Stimulated activated CD4-positive, alpha-beta T cell treated with anti-CD3 and anti-CD28 coated beads, Interleukin-15, amount 100 ng/mL, for 24 hours (primary cell): ENCODE measurements at places on chromosomes 2 and 18.

GRCh38 chr2:28434600-28434989 lies 41.9 kb downstream of the FOSL2 start:
- no peak for DNase-seq

GRCh38 chr2:176111846-176112374 lies 4.7 kb upstream of the HOXD10 start:
- no peak for DNase-seq

- DNase-seq = no peak
Measured at GRCh38 chr2:161995553-161996016, 78.4 kb downstream of the DPP4 start.

GRCh38 chr2:21057097-21057496 lies 13.2 kb upstream of the APOB start:
- DNase-seq = no peak

GRCh38 chr2:235334179-235334578 lies 159.7 kb upstream of the AGAP1 start:
- no peak for DNase-seq

DNA sequence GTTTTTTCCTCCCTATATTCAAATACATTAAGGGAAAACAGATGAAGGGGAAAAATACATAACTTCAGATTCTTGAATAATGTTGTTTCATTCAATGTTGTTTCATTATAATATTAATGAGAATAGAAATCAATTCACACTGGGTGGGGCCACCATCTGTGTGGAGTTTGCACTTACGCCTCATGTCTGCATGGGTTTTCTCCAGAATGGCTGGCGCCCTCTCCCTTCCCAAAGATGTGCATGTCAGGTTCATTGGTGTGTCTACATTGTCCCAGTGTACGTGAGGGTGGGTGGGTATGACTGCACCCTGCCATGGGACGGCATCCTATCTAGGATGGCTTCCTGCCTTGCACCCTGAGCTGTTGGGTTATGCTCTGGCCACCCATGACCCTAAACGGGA lies 51.7 kb downstream of the COBLL1 start:
- no peak for DNase-seq

GRCh38 chr18:50127516-50128210 lies 67.3 kb downstream of the MYO5B start:
- DNase-seq = no peak

DNA sequence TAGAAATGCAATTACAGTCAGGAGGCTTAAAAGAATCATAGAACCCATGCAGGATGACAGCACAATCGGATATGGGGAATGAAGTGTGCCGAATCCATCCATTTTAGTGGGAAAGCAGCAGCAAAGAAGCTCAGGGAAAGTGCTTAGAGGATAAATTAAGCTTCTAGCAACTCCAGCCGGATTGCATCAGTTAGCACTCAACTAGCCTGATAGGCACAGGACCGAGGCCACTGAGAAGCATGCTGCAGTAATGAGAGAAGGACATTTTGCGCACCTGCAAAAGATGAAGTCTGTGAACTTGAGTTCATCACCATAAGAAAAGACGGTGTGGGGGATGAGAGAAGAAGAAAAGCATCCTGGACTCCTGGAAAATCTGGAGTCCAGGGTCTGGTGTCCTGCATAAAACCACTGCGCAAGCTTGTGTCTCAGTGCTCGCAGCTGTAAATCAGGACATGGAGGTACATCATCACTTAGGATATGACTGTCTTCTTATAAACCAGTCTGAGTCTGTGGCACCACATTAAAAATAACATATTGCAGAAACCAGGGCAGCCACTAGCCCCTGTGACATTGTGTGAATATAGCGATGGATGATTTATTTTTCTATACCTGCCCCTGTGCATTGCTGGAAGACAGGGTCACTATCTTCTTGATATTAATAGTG lies 665.5 kb upstream of the SOX11 start:
- no peak for DNase-seq

- no peak for DNase-seq
Measured at GRCh38 chr2:9549420-9549819, 6.2 kb downstream of the ADAM17 start.

- DNase-seq = no peak
Measured at GRCh38 chr2:110717734-110718133, 14.6 kb upstream of the ACOXL start.

- DNase-seq = peak; percentile 90
Measured at GRCh38 chr2:45650851-45651414, 542 bp upstream of the PRKCE start.

- DNase-seq = no peak
Measured at GRCh38 chr18:74412116-74412880, 44.8 kb downstream of the DIPK1C start.

DNA sequence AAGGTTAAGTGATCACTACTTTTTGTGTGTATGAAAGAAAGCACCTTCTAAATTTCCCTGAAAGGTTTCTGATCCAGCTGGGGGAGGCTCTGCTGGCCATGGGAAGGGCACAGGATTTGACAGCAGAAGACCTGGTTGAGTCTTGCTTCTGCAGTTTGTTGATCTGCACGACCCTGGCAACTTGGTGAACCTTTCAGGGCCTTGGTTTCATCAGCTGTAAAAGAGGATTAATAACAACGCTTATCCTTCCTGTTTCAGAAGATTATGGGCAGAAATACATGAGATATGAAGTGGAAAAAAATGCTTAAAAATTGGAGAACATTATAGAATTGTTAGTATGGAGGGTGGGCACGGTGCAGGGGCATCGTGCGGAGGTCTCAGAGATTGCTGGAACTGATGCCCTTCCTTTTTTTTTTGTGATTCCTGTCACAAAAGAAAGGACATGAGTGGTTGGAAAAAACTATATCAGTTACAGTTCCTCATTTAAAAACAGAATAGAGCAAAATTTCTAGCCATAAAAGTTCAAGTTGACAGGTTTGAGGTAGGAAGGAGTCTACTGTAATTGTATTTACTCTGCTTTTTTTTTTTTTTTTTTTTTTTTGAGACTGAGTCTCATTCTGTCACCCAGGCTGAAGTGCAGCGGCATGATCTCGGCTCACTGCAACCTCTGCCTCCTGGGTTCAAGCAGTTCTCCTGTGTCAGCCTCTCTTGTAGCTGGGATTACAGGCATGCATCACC lies 47.4 kb downstream of the MFSD6 start:
- no peak for DNase-seq

- no peak for DNase-seq
Measured at GRCh38 chr2:54834721-54835120, 111.3 kb downstream of the EML6 start.

GRCh38 chr2:33205693-33206434 lies 259.1 kb downstream of the LTBP1 start:
- DNase-seq = no peak

- no peak for DNase-seq
Measured at GRCh38 chr2:24724111-24724775, 68.9 kb downstream of the PTRHD1 start.

GRCh38 chr18:26074246-26074645 lies 16.2 kb downstream of the SS18 start:
- DNase-seq = no peak

DNA sequence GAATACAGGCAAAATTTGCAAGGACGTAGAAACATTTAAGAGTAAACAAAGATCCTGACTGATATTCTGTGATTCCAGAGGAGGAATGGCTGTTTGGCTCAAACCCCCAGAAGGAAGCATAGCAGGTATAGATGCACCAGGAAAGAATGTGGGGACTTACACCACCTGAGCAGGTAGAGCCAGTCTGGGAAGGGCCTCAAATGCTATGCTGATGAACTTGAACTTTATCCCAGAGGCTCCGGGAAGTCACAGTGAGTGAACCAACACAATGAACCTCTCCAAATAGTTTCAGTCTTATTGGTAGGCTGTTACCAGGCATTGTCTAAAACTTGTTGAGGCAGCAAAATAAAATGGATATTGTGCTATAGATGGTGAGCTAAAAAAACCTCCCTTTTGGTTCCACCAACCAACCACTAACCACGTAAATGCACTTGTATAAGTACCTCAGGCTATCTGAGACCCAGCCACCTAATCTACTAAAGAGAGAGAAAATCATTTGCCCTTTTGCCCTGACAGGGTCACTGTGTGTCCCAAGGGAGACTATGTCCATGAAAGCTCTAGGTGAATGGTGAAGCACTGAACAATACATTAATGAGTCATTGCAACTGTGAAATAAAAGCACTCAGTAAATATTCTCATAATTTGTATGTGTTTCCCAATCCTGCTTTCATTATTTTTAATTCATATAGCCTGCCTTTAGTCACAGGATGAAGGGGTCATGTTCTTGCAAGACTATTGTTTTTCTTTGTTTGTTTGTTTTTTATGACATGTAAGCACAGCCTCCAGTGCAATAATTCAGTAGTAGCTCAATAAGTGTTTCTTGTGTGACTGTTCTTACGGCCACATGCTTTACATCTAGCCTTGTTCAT lies 911.6 kb downstream of the EPHA4 start:
- DNase-seq = no peak

GRCh38 chr2:42906557-42907411 lies 114.4 kb upstream of the HAAO start:
- DNase-seq = no peak

DNA sequence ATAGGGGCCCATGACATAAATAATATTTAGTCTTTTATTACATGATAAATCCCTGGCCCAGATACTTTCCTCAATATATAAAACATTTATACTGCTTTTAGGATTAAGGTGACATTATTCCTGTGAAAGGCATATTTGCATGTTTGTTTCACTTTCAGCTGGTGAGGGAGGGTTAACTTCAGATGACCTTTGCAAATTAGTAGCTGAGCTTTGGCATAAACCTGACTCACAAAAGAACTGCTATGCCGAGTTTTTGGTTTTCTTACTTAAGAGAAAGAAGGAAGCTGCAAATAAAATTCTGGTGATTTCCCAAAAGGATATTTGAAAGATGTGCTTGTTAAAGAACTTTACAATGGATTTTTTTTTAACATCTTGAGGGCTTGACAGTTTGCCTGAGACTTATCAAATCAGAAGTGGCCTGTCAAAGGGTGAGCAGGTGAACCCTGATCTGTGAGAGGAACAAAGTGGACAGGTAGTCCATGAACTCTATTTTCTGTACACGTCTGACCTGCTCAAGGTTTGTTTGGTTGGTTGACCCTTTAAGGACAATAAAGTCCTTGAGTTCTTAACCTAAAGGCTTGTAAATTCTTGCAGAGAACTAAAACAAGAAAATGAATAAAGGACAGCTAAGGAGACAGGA lies 93.5 kb downstream of the FAM124B start:
- DNase-seq = no peak

DNA sequence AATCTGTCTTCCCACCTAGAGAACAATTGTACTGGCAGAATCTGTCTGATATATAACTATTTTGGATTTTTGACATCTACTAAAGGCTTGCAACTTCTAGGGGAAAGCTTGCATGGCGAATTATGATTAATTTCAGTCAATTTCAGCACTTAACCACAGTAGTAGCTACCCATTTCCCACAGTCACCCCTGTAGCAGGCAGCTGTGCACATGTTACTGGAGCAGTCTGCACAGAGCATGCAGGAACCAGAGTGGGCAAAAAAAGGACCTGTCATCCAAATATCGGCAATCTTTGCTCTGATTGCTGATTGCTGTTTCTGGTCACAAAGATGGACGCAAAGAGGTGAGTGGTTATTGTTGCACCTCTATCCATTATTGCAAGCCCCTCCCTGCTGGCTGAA lies 473.3 kb downstream of the SPAG16 start:
- DNase-seq = no peak

GRCh38 chr18:31185186-31185950 lies 22.7 kb upstream of the DSC1 start:
- DNase-seq = no peak

- no peak for DNase-seq
Measured at GRCh38 chr2:106306387-106306786, 112.3 kb upstream of the UXS1 start.

- no peak for DNase-seq
Measured at GRCh38 chr2:625415-626333, 51.5 kb downstream of the TMEM18 start.

GRCh38 chr2:218860950-218861381 lies 1.4 kb downstream of the WNT6 start:
- no peak for DNase-seq

- no peak for DNase-seq
Measured at GRCh38 chr2:23782646-23783045, 144.3 kb downstream of the ATAD2B start.

DNA sequence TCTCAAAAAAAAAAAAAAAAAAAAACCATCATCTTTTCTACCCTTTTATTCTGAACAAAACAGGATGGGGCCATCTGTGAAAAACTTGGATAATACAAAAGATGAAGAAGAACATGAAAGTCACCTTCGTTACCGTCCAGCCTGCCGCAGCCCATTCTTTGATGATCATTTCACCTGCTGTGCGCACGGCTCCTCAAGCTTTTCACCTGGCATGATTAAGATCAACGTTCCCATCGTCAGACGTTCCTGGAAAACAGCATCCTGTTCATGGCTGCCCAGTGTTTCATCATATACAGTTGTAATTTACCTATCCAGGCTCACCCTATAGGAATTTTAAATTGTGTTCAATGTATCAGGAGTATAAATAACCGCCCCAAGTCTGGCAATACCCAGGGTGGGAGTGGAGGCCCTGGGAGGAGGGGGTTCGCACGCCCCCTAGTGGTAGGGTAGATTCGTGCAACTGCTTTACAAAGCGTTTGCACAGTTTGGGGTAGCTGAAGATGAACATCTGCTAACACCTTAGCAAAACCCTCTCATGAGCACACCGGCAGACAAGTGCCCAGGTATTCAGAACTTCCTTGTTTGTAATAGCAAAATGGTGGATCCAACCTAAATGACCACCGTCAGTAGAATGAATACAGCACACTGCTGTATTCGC lies 49.0 kb upstream of the GLI2 start:
- DNase-seq = peak; percentile 19

GRCh38 chr2:211181626-211182025 lies 625.2 kb downstream of the CPS1 start:
- DNase-seq = no peak
